ENCODE measurements at places on chromosomes 5 and 9. TPM values are rescaled to one million over a fixed set of nuclear protein-coding genes. Genes with fewer than 3 reads are reported as not detected.

DNA sequence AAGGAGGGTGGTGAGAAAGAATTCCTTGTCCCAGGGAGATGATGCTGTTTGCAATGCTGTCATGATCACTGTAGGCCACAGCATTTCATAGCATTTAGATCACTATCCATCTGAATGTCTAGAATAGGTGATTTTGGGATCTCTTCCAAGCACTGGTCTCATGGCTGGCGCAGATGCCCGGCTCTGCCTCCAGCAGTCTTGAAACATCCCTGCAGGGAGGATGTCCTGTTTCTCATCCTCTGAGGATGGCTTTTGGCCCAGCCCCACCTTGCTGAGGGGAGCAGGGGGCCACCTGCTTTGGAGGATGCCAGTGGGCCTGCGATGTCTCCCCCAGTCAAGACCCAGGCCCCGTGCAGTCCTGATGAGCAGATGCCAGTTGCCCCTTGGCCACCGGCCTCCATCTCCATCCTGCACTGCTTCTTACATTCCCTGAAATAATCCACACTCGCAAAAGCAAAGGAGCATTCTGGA, 63.5 kb upstream of the GARNL3 start:
- no peak overlapping the region for H3K4me3 ChIP-seq
- H3K4me1 ChIP-seq: no peaks in the 10 kb centered on the region
- no peaks in the 10 kb centered on the region for H3K27me3 ChIP-seq
- H3K27ac ChIP-seq: no peak overlapping the region

DNA sequence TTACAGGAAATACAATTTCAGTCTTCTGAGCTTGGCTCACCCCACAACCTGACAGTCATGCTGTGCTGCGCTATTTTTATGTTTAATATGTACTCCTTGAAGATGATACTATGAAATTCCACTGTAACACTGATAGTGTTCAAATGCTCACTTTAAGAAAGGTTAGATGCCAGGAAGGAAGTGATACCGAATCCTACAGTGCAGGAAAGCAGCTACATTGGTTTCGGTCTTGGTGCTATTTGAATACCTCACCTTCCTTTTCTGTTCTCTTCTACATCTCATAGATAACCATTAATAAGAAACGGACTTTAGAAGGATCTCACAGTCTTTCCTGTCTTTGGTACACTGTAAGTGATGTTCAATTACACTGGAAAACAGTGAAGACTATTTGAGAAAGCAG, 117.6 kb downstream of the SEMA5A start:
- no peaks in the 10 kb centered on the region for H3K4me1 ChIP-seq
- no peaks in the 10 kb centered on the region for H3K27me3 ChIP-seq
- H3K27ac ChIP-seq: no peak overlapping the region
- no peaks in the 10 kb centered on the region for H3K36me3 ChIP-seq
- no peak overlapping the region for H3K4me3 ChIP-seq

DNA sequence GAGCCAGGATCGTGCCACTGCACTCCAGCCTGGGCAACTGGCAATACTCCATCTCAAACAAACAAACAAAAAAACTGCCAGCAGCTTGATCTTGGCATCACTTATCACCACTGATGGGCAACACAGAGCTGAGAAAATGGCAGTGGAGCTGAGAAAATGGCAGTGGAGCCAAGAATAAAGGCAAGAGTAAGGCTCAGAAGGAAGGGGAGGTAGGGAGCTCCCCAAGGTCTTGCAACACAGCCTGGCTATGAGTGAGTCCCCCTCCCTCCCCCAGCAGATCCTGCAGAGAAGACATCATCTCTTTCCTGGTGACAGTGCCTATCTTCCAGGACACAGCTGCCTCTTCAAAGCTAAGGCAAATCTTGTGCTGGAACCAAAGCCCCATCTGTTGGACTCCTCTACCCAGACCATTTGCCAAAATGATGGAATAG, 70.3 kb downstream of the UGCG start:
- H3K27ac ChIP-seq: no peak overlapping the region
- no peaks in the 10 kb centered on the region for H3K36me3 ChIP-seq
- H3K27me3 ChIP-seq: no peaks in the 10 kb centered on the region
- H3K4me3 ChIP-seq: no peak overlapping the region

- H3K4me1 ChIP-seq: no peaks in the 10 kb centered on the region
- no peak for DNase-seq
- H3K27ac ChIP-seq: no peak overlapping the region
- no peaks in the 10 kb centered on the region for H3K36me3 ChIP-seq
These were observed 208.6 kb upstream of the ANKH start for GRCh38 chr5:15080219-15080618.

- H3K4me1 ChIP-seq: no peaks in the 10 kb centered on the region
- H3K4me3 ChIP-seq: no peak overlapping the region
- no peaks in the 10 kb centered on the region for H3K36me3 ChIP-seq
- DNase-seq: no peak
These were observed 694.3 kb downstream of the BRINP1 start for GRCh38 chr9:118674942-118675341.

- H3K4me1 ChIP-seq: no peaks in the 10 kb centered on the region
- H3K27ac ChIP-seq: no peak overlapping the region
- no peak overlapping the region for H3K4me3 ChIP-seq
- H3K27me3 ChIP-seq: no peaks in the 10 kb centered on the region
These were observed 3.7 kb downstream of the MRPL36 start for GRCh38 chr5:1795931-1796330.

DNA sequence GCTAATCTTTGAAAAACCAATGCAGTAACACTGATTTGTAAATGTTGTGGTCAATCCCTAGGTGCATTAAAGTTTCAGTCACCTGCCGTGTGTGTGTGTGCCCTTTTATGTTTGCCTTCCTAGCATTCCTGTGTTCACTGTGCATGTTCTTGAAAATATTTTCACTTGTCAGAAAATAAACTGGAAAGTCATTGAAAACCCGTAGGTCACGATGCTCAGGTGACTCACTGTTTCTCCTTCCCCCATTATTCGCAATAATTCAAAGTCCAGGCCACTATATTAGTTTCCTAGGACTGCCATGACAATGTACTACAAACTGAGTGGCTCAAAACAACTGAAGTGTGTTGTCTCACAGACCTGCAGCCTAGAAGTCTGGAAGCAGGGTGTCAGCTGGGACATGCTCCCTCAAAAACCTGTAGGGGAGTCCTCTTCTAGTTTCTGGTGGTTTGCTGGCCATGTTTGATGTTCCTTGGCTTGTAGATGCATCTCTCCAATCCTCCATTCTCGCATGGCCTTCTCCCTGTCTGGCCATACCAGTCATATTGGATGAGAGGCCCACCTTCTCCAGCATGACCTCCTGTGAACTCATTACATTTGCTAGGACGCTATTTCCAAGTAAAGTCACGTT, 29.3 kb downstream of the MARVELD2 start:
- no peak for DNase-seq
- H3K4me1 ChIP-seq: peaks cover 13% of the 10 kb centered on the region
- no peak overlapping the region for H3K4me3 ChIP-seq
- H3K27me3 ChIP-seq: no peaks in the 10 kb centered on the region
- H3K27ac ChIP-seq: peak overlapping the region; percentile 86
- no peaks in the 10 kb centered on the region for H3K36me3 ChIP-seq

Gene CDC25C
- not detected for total RNA-seq

Gene HACD4
- total RNA-seq: 0.46 TPM

Gene GMCL2
- total RNA-seq: not detected

Measured in right lobe of liver (tissue), 6 donors.